Spleen (tissue), 13 donors: ENCODE measurements at places on chromosomes 1 and 21. TPM values are rescaled to one million over a fixed set of nuclear protein-coding genes. Genes with fewer than 3 reads are reported as not detected.

MCOLN3 gene
- total RNA-seq, result 8.7 TPM

GRCh38 chr21:34243562-34243961 is 120.2 kb upstream of the KCNE2 start:
- H3K27me3 ChIP-seq, result no peaks in the 10 kb centered on the region
- no peaks in the 10 kb centered on the region for H3K4me1 ChIP-seq
- H3K27ac ChIP-seq, result no peak overlapping the region
- no peak for DNase-seq
- no peak overlapping the region for H3K4me3 ChIP-seq

EFNA1 gene
- total RNA-seq, result 19.4 TPM

- no peaks in the 10 kb centered on the region for H3K27me3 ChIP-seq
- peak within 1 kb of the TSS; percentile 85 for H3K4me3 ChIP-seq
- H3K36me3 ChIP-seq, result no peaks in the 10 kb centered on the region
- peaks cover 29% of the 10 kb centered on the region for H3K4me1 ChIP-seq
- peak; percentile 97 for DNase-seq
- H3K27ac ChIP-seq, result peak within 1 kb of the TSS; percentile 39
Observed at GRCh38 chr1:43991476-43992231, at the start of gene CCDC24. Gene CCDC24, plus strand, starts transcription at chr1:43991599. Its CDS starts 280 bp downstream, at chr1:43991879.

DNA sequence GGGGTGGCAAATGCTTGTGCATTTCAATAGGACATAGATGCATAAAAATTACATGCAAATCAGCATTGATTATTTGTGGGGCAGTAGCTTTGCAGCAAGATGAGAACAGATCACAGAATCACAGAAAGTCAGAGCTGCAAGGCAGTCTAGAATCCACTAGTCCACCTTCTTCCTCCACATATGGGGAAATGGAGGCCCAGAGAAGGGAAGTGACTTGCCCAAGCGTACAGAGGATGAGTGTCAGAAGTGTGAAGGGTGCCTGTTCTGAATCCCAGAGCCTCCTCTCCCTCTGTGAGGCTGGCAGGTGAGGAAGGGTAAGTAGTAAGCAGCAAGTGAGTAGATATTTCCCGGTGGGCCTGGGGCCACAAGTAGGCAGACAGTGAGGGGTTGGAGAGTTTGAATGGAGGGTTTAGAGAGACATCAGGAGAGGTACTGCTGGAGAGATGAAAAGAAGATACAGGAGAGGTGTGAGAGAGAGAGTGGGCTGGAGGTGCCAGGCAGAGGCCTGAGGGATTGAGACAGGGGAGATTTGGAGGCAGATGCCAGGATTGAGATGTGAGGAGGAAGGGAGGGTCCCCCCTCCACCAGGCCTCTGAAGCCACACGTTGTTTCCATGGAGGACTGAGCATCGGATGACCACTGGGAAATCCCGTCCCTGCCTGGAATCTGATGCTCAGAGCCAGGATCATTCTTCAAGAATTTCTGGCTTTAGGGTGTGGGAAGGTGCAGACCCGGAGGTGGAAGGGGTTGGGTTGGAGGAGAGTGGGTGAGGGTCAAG is 4.8 kb upstream of the MYOG start:
- H3K4me1 ChIP-seq, result no peaks in the 10 kb centered on the region
- H3K27ac ChIP-seq, result no peak overlapping the region

DNA sequence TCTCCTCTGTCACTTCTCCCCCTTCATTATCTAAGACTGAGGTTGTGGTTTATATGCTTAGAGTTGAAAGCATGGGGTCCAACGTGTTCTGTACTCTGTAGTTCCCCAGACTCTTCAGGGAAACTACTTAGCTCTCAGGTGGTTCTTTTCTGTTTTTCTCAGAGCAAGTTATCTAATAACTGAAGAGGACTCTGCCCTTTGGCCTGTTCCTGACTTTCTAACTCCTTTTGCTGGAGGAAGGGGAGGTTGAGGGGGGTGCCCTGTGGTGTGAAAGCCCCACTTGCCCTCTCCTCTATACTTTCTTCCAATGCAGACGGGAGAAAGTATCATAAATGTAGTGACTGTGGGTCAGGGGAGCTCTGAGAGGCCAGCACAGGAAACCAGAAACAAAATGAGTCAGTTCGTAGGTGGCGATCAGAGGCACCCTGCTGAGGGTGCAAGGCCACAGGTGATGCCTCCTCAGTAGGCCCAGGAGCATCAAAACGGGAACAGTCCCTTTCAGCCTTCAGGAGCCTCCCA is 5.0 kb downstream of the SLC25A44 start:
- H3K4me1 ChIP-seq, result peaks cover 98% of the 10 kb centered on the region
- no peaks in the 10 kb centered on the region for H3K27me3 ChIP-seq
- no peak overlapping the region for H3K4me3 ChIP-seq
- no peak for DNase-seq
- H3K27ac ChIP-seq, result no peak overlapping the region
- no peaks in the 10 kb centered on the region for H3K36me3 ChIP-seq

DNA sequence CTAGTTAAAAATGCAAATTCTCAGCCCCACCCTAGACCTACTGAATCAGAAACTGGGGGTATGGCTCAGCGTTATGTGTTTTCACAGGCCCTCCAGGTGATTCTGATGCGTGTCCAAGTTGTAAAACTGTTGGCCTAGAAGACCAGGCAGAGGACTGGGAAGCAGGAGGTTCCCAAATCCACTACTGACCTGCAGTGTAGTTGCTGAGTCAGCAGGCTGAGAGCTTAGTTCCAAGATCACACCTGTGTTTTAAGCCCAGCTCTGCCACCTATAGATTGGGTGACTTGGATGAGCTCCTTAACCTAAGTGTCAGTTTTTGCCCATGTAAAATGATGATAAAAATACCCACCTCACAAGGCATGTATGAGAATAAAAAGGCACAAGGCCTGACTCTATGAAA is 4.1 kb downstream of the GRHL3 start:
- H3K27ac ChIP-seq, result no peak overlapping the region
- H3K4me1 ChIP-seq, result peaks cover 41% of the 10 kb centered on the region
- DNase-seq, result no peak
- H3K4me3 ChIP-seq, result no peak overlapping the region

- DNase-seq, result peak; percentile 66
- H3K36me3 ChIP-seq, result no peaks in the 10 kb centered on the region
- H3K27ac ChIP-seq, result peak overlapping the region; percentile 75
- H3K4me1 ChIP-seq, result peaks cover 18% of the 10 kb centered on the region
- H3K4me3 ChIP-seq, result peak overlapping the region; percentile 23
Observed at GRCh38 chr1:117735045-117735992, 129.5 kb downstream of the TENT5C start.

GPR3 gene
- total RNA-seq, result not detected
